ENCODE measurements at places on chromosomes 13 and 19.

- DNase-seq: no peak
Observed at GRCh38 chr13:23724196-23724970, 154.2 kb downstream of the TNFRSF19 start.

- DNase-seq: no peak
Observed at GRCh38 chr13:58682616-58683015, 1051.1 kb downstream of the PCDH17 start.

- no peak for DNase-seq
Observed at GRCh38 chr19:35320065-35320713, 8.8 kb upstream of the CD22 start.

- no peak for DNase-seq
Observed at GRCh38 chr13:73943965-73944233, 190.3 kb downstream of the KLF12 start.

DNA sequence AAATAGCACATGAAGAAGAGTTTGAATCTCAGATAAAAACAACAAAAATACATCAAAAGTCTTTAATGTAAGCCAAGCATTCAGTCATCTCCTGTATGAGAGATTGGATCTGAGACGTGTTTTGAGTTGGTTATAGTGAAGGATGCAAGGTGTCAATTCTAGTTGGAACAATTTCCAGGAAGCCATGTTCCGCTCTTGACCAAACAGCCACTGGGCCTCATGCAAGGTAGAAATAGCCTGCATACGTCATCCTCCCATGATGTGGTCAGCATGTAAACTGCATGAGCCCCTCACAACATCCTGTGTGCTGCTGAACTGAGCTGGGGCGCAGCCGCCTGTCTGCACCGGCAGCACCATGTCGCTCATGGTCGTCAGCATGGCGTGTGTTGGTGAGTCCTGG is at the start of gene KIR3DL3:
Gene KIR3DL3 (plus strand): TSS at position 301 of the 400 bp plus-strand sequence. CDS start 55 bp downstream, at position 356.
- DNase-seq: no peak

GRCh38 chr13:111943229-111943795 is 123.6 kb upstream of the SOX1 start:
- no peak for DNase-seq

DNA sequence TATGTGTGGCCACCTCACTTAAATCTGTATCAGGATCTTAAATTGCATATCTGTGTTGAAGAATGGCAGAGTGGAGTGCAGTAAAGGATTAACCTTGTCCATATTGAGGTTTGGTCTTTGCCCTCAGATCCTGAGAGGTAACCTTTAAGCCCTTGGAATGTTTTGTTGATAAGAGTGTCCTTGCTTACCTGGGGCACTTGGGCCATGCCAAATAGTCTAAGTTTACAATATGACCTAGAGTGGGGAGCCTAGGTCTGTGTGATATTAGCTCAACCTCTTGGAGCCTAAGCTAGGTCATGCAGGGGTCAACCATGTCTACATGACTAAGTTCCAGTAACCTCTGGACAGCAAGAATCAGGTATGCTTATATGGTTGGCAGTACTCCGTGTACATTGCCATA is 792.5 kb downstream of the DIAPH3 start:
- no peak for DNase-seq

- DNase-seq: no peak
Observed at GRCh38 chr13:69654392-69654791, 453.2 kb upstream of the ATXN8OS start.

DNA sequence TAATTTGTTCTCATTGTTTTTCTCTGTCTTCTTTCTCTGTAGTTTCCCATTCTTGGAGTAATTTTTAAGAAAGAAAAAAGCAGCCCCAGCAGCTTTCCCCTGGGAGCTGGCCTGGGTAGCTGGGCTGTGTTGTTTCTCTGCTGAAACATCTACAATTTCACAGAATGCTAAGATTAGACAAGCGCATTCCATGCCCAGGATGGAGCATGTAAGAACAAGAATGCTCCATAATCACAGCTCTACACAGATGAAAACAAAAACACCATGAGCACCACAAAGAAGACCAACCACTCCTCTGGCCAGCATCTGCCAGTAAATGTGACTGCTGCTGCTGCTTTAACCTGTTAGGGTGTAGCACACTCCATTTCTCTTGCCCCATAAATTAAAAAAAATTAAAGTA is 239.2 kb upstream of the SLITRK1 start:
- no peak for DNase-seq

DNA sequence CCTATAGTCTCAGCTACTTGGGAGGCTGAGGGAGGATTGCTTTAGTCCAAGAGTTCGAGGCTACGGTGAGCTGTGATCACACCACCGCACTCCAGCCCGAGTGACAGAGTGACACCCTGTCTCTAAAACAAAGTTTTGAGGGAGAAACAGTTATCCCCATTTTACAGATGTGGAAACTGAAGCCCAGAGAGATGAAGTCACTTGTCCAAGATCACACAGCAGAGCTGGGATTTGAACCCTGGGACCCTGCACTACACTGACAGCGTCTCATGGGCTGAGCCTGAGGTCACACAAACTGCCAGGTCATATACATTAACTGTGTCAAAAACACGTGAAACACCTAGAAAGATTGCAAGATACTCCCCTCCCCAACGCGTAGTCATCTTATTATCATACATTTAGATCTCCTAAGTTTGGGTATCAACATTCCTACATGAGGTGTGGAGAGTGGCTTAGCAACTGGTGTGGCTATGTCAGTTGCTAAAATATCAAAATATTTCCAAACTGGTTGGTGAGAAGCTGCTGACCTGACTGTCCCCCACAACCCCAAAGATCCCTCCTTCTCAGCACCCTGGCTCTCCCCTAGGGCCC is 8.2 kb downstream of the FCGBP start:
- no peak for DNase-seq

- no peak for DNase-seq
Observed at GRCh38 chr19:27709496-27709895, 1503.5 kb downstream of the UQCRFS1 start.

GRCh38 chr19:16244091-16244490 is 46.4 kb downstream of the AP1M1 start:
- no peak for DNase-seq

- DNase-seq: no peak
Observed at GRCh38 chr13:75415694-75416093, 66.3 kb downstream of the TBC1D4 start.

DNA sequence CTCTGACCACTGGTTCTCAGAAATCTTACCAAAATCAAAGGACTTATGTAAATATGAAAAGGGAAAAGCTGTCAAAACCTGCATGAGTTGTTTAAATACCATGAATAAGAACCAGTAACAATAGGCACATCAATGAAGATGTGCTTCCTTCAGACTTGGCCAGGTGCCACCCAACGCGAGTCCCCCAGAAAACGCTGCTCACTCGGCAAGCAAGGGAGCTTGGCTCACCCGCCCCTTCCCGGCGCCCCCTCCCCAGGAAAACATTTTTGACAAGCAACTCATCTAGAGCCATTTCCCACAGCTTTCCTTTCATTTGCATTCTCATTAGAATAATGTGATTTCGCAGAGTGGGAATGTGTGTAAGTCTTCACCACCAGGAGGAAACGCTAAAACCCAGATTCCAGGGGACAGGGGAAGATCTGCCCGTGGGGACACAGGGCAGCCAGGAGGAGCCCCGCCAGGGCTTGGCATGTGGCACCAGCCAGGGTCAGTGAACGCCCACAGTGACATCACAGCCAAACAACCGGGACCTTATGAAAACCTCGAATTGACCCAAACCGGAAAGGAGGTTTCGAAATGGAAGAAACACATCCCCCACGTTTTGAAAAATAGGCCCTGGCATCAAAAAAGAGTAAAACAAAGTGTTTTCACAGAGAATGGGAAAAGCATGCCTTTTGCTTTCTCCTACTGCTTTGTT is 366.2 kb upstream of the TSHZ3 start:
- DNase-seq: no peak
